ENCODE measurements at places on chromosomes 12 and 14. TPM values are rescaled to one million over a fixed set of nuclear protein-coding genes. Genes with fewer than 3 reads are reported as not detected.
A peak's percentile ranks its signal among the peaks of the same experiment; 100 is the strongest.

The HOXC10 gene
- polyA plus RNA-seq, result not detected

The KRT81 gene
- polyA plus RNA-seq, result 2.3 TPM

The RNASE2 gene
- polyA plus RNA-seq, result not detected

The CPNE6 gene
- polyA plus RNA-seq, result not detected

The SLC8A3 gene
- not detected for polyA plus RNA-seq

The IAPP gene
- not detected for polyA plus RNA-seq

The FOXG1 gene
- polyA plus RNA-seq, result not detected

The SPRYD4 gene
- 2.0 TPM for polyA plus RNA-seq

The HPD gene
- polyA plus RNA-seq, result 0.05 TPM

The EXD2 gene
- 15.3 TPM for polyA plus RNA-seq

The P2RX7 gene
- 0.50 TPM for polyA plus RNA-seq

The LRP1-AS gene
- polyA plus RNA-seq, result not detected

The KCNA1 gene
- not detected for polyA plus RNA-seq

The PTHLH gene
- polyA plus RNA-seq, result 1.9 TPM

The KCNH3 gene
- 0.01 TPM for polyA plus RNA-seq

The ACOT4 gene
- polyA plus RNA-seq, result 0.45 TPM

DNA sequence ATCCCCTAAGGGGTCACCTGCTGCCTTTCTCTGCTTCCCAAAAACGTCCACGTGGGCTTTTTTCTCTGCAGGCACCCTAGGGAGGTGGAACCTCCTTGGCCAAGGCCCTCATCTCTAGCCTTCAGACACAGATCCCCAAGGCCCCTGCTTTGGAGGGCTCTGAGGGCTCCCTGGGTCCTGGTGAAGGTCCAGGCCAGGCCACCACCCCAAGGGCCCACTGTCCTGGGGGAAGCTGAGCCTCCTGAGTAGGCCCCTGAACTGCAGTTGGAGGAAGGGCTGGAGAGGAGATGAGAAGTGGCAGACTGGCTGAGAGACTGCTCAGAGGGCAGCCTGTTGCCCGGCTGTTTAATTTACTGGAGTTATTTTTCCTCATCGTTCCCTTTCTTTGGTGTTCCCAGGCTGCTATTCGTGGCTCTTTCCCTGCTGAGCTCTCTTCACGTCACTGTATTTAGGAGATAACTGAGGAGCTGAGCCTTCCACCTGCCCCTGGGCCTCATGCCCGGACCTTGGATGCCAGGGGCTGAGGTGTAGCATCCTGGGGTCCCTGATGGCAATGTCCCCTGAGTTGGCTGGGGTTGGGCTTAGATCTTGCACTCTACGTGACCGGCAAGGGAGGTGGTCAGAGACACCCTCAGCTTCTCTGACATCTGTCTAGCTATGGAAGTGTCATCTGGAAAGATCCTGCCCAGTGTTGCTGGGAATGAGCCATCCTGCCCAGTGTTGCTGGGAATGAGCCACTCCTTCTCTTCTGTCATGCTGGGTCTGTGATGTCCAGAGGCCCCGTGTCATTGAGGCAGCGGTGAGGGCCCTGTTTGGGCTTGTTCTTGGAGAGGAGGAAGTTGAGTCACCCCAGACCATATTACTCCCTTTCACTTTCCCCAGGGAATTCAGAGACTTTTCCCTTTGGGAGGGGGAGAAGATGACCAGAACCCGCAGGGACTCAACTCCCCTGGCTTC, 139.8 kb downstream of the TSPAN9 start:
- no peak for DNase-seq

DNA sequence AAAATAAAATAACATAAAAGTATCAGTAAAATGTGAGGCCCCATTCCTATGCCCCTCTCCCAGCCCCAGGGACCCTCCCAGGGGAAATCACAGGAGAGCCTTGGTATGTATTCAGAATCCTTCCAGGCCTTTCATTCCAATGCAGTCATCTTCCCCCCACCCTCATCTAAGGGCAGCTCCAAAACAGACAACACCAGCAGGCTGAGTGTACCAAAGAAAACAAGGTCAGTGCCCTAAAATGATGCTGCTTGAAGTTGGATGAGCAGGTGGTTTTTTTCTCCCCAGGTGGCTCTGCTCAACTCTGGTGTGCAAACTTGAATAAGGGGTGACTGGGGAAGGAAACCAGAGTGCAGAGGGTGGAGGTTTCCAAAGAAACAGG, 56.2 kb downstream of the TSPAN9 start:
- no peak for DNase-seq

DNA sequence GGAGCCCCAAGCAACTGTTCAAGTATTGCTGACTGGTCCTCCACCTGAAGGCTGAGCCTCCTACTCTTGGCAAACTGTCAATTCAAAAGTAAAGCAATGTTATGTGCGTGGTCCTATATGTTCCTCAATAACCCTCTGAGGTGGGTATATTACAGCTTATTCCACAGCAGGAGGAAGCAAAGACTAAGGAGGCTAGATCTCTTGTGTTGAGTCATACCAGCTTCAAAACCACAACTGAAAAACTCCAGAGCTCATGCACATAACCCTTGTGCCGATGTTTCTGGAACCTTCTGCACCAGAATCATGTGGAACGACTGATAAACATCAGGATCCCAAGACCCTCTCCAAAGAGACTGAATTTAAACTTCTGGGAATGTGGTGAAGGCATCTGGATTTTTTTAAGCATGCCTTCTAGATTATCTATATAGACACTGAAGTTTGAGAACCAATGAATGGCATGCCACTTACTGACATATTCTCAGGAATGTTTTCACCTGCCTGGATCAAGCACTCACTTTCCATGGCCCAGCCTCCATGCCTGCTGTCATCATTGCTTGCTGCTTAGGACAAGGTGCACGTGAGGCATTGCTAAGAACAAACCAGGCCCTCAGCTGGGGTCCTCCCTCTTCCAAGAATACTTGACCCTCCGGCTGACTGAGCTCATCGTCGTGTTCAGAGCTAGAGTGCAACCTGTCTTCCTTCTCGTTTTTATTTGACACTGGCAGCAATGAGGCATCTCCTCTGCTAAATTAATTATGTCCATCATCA, 194.7 kb downstream of the BCL11B start:
- DNase-seq, result no peak

DNA sequence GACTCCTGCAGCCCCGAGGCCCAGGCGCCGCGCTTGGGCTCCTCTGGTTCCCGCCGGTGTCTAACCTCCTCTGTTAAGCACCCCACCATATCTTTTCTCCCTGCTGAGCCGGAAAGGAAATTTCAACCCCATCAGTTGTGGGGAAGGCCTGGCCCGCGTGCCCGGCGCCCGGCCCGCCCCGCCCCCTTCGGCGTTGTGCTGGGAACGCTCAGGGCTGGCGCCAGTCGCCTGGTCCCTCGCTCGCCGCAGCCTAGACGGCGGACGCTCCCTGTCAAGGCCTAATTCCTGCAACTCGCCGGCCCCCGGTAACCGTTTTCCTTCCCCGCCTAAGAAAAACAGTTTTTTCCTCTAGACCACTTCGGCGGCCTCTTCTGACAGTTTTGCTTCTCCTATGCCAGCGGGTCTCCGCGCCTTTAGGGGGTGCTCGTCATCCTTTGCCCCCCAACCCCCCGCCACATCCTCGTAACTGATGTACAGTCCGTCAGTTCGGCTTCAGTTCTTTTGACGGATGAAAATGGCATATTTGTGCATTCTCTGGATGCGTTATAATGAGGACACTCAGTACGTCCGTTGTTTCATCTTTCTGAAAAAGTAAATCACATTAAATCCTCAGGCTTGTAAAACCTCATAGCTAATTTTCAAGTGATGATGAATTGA, 506 bp upstream of the NAP1L1 start:
- DNase-seq, result no peak

GRCh38 chr14:63654346-63654745, 12.7 kb upstream of the WDR89 start:
- no peak for DNase-seq

- DNase-seq, result no peak
These were observed 40.3 kb upstream of the DCD start for GRCh38 chr12:54688309-54689033.

GRCh38 chr12:26524862-26525465, 308.0 kb downstream of the ITPR2 start:
- no peak for DNase-seq

- DNase-seq, result no peak
These were observed 75.2 kb downstream of the GPR135 start for GRCh38 chr14:59389936-59390335.

GRCh38 chr14:39381366-39381765, 50.9 kb downstream of the FBXO33 start:
- DNase-seq, result no peak

GRCh38 chr14:92789457-92790089, 4.5 kb upstream of the GOLGA5 start:
- no peak for DNase-seq

DNA sequence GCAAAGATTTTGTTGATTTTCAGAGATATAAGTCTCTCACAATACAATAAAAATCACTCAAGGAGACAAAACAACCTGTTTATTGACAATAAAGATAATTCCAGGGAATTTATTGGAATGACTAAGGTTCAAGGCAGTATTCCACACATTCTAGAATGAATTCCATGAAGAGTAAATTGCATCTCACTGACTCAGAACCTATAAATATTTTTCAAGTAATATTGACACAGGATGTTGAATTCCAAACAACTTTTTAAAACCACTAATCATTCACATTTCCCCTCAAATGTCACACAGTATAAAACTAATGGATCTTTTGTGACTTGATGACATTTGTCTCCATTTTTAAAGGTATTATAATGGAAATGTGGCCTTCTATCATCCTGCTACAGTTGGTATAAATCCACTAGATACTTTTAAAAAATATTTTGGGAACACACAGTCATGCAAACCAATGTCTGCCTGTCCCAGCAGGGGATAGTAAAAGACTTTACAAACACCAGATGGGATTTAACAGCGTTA, 42.1 kb upstream of the LGR5 start:
- DNase-seq, result no peak

DNA sequence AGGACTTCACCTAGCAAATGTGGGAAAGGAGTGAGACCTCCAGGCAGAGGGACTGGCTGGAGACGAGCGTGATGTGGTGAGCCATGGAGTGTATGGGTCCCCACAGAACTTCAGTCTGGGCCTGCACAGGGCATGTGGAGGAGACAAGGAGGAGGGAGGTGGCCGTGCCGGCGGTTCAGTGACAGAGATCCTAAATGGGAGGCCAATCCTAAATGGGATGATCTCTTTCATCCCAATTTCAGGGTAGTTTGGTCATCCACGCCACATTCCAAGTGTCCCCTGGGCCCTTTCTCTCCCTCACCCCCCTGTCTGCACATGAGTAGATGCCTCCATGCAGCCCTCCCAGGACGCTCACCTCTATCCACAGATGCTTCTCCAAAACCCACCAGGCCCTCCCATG, 13.2 kb downstream of the SERPINA5 start:
- no peak for DNase-seq

DNA sequence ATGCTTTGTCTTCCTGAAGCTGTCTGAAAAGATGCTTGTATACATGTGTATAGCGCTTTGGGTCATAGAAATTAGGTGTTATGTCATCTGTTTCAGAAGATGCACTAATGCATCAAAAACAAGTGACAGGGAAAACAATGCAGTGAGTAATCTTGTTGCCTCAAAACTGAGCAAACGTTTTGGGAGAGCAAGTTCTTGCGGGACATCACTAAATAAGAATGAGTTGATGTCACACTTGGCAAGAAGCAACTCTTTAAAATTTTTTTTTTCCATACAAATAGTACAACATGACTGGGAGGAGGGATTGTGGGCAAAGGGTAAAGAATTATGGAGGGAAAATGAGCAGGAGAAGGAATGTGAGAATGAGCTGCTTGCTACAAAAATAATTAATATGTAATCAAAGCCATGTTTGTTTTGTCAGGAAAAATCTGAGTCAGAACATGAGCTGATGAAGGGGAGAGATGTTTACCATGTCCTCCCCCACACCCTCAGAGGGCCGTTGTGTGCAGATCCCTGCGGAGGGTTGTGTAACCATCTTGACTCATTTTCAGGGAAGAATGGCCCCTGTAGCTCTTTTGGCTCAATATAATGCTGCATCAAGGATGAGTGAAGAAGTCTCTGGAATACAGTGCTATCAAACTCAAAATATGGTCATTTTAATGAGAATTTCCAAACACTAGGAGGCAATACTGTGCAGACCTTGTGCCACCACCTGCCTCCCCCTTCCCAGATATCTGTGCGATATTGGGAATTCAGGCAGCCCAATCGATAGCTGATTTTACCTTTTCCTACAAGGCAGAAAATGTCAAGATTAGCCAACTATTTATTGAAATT, 41.4 kb downstream of the BORCS5 start:
- peak; percentile 89 for DNase-seq

DNA sequence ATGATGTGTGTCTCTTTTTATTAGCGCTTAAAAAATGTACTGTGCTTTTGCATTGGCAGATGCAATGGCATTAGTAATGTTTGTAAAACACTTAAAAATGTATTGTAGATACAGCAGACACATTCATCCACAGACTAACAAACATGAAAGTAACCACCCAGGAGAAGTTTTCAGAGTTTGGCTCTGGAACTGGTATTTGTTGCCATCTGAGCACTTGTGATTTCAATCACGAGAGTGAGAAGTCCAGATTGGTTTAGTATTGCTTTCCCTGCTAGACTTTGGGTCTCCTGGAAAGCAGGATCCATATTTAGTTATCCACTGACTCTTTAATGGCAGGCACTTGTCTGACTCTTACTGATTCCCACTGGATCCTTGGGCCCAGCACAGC, 13.2 kb downstream of the RASSF8 start:
- no peak for DNase-seq

DNA sequence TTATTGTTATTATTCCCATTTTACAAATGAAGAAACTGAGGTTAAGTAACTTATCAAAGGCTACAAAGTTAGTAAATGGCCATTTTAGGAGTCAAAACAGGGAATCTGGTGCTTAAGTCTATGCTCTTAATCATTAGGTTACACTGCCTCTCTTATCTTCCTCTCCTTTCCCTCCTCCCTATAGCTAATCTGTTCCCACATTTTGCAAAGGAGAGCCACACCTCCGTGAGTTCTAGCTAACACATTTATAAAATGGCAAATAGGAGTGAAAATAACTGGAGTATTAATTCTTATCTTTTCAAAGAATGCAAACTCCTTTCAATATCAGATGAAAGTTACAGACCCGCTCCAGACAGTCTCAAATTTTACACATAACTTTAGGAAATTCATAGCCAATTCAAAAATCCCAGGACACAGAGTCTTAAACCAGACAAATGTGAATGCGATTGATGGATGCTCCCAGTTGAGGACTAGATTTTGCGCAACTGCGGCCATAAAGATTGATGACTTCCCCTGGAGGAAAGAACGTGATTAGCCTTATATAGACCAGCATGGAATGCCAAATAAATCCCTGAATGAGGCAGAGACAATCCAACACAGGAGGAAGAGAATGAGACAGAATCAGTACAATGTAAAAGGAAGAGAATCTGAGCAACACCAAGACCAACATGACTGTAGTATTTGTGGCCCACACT, 225.0 kb upstream of the ARID2 start:
- DNase-seq, result no peak

- peak; percentile 26 for DNase-seq
These were observed 113.0 kb upstream of the RAP1B start for GRCh38 chr12:68497702-68498101.

GRCh38 chr12:50986966-50987737, 34.8 kb downstream of the HIGD1C start:
- DNase-seq, result peak; percentile 32
